ENCODE measurements at places on chromosomes 12 and 14.

DNA sequence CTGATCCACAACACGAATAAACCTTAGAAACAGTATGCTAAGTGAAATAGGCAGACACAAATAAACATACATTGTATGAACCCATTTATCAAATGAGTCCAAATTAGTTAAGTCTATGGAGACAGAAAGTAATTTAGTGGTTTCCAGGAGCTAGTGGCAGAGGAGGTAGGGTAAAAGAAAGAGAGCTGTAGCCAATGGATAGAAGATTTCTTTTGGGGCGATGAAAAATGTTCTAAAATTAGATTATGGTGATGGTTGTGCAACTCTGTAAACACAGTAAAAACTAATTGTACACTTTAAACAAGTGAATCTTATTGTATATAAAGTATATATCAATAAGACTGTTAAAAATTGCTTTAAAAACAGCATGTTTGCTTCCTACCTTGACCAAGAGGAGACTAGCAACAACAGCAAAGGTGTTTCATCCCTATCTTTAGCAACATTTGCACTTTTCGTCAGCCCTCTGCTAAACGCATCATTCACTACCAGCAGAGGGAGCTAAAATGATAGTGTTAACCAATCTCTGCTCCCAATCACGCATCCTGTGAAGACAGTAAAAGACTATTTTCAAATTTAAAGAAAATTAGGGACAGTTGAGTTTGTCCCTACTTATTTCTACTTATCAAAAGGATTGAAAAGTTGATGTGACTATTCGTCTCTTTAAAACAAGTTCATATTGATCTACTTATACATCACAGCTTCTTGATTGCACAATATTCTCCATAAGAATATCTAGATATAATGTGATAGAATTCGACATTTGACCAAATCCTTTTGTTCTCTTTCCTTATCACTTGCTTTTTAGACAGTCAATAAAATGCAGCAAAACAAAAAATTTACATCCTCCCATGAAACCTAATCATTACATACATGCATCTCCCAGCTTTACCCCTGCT lies 24.0 kb upstream of the LGR5 start:
- peak; percentile 58 for DNase-seq

DNA sequence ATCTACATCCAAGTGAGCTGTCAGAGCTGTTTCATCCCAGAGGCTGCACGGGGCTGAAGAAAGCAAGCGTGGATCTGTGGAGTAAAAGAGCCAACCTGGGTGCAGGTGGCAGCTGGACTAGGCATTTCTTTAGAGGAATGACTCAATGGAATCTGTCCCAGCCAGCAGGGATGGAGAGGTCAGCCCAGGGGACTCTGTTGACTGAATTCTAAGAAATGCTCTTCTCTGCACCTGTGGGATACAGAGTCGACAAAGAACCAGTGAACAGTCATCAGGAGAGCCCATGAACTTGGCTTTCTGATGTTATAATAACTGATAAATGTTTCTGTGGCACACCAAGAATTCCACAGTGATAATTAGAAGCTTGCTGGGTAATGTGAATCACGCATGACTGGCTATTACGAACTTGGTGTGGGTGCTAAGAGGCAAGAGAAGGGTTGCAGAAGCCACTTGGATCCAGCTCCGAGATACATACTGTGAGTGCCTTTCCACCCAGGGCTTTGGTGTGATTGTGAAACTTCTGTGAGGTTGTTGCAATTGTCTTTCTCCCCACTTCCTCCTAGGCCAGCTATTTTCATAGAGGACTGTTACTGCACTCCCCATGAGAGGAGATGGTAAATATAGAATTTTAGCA lies 16.2 kb downstream of the PYGL start:
- DNase-seq = no peak

- DNase-seq = no peak
Measured at GRCh38 chr12:77746096-77746495, 84.6 kb upstream of the NAV3 start.

DNA sequence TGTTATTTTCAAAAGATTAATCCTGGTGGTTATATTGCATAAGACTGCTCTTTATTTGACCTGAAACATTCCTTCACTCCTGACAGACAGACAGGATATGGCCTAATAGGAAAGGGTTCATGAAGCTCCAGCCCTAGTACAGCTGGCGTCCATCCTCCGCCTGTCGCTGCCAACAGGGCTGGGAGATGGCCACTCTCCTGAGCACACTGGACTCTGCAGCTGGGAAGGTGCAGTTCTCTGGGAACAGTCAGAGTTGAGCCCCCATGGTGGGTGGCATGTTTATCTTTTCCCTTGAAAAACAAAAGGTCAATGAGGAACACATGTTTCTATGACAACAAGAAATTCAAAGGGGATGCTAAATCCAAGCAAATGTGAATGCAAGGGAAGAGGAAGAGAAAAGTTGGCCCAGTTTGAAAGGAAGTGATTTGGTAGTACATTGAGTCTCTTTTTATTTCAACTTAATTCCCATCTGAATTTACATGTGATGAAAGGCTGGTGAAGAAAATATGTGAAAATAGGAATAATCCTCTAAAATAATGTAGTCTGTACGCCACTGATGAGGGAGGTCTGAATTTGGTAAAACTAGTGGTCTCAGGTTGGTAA lies 89.9 kb upstream of the DCN start:
- no peak for DNase-seq

- DNase-seq = no peak
Measured at GRCh38 chr14:68650404-68650994, 142.4 kb downstream of the ZFP36L1 start.

DNA sequence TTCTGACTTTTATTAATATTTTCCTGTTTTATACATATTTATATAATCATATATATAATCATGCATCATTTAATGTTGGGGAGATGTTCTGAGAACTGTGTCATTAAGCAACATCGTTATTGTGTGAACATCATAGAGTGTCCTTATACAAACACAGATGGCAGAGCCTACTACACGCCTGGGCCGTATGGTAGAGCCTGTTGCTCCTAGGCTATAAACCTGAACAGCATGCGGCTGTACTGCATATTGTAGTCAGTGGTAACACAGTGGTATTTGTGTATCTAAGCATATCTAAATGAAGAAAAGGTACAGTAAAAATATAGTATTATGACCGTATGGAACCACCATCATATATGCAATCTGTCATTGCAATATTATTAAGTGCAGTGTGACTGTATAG lies 44.7 kb upstream of the BCL7A start:
- no peak for DNase-seq

DNA sequence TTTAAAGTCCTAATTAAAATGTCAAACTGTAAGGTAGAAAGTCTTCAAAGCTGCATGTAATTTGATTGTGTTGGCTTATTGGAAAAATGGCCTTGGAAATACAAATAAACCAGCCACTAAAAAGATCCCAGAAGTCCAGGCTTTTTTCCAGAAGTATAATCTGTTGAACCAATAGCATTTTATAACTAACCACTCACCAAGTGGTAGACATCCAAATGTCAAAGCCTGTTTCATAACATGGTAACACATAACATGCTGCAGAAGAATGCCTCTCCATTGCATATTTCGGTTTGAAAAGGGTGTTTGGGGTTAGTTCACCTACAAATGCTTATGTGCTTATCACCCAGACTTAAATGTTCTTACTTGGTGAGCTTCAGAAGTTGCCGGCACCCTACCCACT lies 183.7 kb upstream of the DIO2 start:
- DNase-seq = no peak

DNA sequence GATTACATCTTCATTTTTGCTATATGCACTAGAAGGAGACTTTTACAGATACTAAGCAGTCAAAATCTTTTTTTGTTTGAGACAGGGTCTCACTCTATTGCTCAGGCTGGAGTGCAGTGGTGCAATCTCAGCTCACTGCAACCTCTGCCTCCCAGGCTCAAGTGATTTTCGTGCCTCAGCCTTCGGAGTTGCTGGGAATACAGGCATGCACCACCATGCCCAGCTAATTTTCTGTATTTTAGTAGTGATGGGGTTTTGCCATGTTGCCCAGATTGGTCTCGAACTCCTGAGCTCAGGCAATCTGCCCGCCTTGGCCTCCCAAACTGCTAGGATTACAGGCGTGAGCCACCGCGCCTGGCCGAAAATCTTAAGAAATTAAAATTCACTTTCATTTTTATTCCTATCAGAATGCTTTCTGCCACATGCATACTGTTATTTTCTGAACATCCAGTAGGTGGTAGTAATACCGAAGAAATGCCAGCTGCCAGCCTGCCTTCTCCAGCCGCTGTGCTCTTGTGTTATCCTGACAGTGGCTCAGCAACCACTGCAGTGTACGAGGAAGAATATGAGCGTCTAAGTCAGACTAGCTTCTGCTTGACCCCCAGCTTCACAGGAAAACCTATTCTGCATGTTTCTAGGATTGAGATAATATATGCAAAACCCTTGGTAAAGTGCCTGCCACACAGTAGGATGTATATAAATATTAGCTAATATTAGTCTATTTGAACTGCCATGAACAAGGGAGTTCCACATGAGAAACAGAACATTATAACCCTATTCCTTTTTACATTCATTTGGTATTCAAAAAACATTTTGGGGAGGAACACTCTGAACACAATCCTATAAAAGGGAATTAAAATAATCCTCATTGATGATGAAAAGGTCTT lies 54.2 kb downstream of the RPAP3 start:
- DNase-seq = peak; percentile 60

DNA sequence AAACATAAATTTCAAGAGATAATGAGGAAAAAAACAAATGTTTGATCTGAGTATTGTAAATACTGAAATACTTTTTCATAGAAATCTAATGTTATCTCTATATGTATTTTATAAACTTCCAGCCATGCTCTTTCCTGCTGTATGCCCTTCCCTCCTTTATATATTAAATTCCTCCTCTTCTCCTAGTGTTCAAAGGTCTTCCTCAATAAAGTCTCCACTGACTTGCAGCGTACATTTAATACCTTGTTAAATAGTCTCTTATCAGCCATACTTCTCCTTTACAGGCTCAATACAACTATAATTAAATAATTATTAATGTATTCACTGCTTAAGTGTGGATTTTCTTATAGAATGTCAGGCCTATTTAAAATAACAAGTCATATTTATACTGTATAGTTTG lies 26.0 kb downstream of the ERGIC2 start:
- no peak for DNase-seq

DNA sequence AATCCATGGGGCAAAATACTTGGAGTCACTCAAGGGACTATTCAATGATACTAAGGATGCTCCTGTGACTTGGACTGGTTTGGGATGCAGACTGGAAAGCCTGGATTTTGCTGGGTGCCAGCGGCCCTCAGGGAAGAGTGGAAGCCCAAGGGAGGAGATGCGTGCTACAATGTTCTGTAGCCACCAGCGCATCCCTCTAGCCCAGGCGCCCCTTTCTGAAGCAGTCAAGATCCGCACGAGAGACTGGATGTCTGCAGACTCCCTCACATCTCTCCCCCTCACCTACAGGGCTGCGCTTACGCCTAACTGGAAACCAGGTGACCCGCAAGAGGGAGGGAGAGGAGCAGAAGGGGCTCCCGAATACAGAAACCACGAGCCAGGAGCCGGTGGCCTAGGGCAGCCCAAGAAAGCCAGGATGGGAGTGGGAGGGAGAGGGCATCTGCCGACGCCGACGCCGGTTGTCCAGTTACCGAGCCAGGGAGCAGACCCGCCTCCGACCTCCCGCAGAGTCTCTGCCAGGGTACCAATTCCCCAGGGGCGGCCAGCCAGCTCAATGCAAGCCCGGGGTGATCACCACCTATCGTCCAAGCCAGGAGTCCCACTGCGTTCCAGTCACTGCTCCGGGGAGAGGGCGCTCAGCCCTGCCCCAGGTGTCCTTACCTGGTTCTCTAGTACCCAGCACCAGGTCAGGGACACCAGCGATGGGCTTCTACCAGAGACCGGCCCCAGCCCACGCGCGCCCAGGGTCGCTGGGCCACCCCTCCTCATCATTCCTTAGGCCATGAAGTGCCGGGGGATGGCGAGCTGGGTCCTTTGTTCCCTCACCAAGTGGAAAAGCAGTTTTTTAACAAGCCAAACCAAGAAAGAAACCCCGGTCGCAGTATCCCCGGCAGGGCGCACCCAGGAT lies 1.2 kb downstream of the NTN4 start:
- DNase-seq = no peak

GRCh38 chr12:4701395-4702190 lies 18.6 kb upstream of the GALNT8 start:
- DNase-seq = no peak

GRCh38 chr12:14322403-14322802 lies 43.1 kb upstream of the ATF7IP start:
- no peak for DNase-seq

- no peak for DNase-seq
Measured at GRCh38 chr12:109987615-109988014, 8.6 kb downstream of the GIT2 start.

DNA sequence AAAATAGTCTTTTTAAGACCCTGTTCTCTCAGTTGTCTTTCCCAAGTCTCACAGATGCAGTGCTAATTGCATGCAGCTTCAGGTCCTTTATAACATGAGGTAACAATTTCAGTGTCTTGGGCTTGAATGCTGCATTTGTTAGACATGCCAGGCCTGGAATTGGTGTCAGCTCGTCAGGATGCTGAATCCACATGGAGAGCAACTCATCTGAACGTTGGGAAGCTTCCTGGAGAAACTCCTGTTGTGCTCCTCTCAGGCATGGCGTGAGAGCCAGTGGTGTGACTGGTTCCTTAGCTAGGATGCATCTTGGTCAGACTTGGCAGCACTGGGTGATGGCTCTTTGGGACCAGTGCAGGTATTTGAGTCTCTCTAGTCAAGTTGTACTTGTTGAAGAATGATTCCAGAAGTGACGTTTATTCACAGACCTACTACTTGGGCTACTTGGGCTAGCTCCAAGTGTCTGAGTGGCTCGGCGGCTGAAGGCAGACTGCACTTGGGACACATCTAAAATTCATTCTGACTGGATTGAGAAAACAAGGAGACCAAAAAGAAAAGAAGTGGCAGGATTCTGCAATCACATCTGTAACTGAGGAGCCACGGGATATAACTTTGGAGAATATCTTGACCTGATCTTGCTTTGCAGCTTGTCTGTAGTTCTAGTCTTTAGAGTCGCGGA lies 134.8 kb upstream of the ARHGAP5 start:
- DNase-seq = no peak

- DNase-seq = no peak
Measured at GRCh38 chr12:122646517-122647217, 56.5 kb downstream of the HCAR2 start.
